ENCODE measurements at places on chromosomes 6 and 20. TPM values are rescaled to one million over a fixed set of nuclear protein-coding genes. Genes with fewer than 3 reads are reported as not detected.

GRCh38 chr6:5143634-5144311, 58.6 kb downstream of the PPP1R3G start:
- no peak overlapping the region for H3K4me3 ChIP-seq
- no peaks in the 10 kb centered on the region for H3K36me3 ChIP-seq
- no peaks in the 10 kb centered on the region for H3K4me1 ChIP-seq
- no peak overlapping the region for H3K27ac ChIP-seq
- peak; percentile 33 for DNase-seq
- no peaks in the 10 kb centered on the region for H3K27me3 ChIP-seq

- no peak for DNase-seq
- no peak overlapping the region for H3K4me3 ChIP-seq
- no peak overlapping the region for H3K27ac ChIP-seq
These were observed 26.3 kb upstream of the LAMP5 start for GRCh38 chr20:9488063-9488462.

DNA sequence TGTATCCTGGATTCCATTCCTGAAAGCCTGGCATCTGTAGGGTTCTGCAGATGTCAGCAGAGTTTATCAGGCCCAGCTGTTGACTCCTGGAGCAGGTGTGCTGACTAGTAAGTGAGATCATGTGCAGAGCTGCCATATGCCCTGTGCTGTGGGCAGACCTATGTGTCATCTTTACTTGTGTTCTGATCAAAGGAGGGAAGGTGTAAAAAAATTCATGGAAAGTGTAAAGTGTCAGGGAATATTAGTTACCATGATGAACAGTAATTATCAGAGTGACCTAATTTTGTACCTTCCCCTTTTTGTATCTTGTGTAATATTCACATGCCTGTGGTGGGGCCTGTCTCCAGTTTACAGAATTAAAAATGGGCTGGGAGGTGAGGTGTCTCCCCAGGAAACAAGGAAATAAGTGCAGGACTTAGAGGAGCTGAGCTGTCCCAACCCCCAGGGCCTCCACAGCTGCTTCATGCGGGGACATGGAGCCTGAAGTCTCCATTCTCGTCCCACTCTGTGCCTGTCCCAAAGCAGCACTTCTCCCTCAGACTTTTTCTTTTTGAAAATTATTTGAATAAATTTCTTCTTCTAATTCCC, 148.2 kb upstream of the GGTLC1 start:
- no peaks in the 10 kb centered on the region for H3K27me3 ChIP-seq
- no peaks in the 10 kb centered on the region for H3K4me1 ChIP-seq
- DNase-seq, result no peak
- no peak overlapping the region for H3K27ac ChIP-seq
- H3K36me3 ChIP-seq, result no peaks in the 10 kb centered on the region

Gene PNPLA1
- not detected for total RNA-seq

DNA sequence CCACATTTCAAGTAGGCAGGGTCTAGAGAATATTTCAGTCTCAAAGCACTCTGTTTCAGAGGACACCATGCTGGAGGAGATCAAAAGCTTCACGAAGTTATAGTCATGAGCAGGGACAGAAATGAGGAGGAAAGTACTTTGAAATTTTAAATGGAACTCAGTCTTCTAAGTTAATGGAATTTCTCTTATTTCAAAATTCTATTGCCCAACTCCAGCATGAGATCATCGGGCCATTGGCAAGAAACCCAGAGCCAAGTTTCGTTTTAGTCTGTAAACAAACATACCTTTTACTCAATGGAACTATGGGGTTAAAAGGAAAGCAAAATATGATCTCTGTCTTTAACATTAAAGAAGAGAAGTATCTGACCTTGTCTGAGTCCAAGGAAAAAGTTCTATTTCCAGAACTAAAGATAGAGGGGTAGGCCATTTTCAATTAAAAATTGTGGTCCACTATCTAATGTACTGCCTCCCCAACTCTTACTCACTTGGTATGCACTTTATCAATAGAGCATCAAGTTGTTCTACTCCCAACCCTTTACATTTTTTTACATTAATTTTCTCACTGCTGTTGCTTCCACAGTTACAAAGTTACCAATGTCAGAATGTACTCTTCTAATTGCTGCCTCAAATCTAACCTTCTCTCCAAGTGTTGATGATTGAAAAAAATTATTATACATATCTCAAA, 235.3 kb upstream of the NRSN1 start:
- H3K27ac ChIP-seq, result no peak overlapping the region
- H3K36me3 ChIP-seq, result no peaks in the 10 kb centered on the region
- H3K4me3 ChIP-seq, result no peak overlapping the region
- DNase-seq, result peak; percentile 9
- no peaks in the 10 kb centered on the region for H3K4me1 ChIP-seq

Data from astrocyte (in vitro differentiated cells and primary cell).